Endothelial cell (in vitro differentiated cells): ENCODE measurements at places on chromosomes 5 and 9. TPM values are rescaled to one million over a fixed set of nuclear protein-coding genes. Genes with fewer than 3 reads are reported as not detected.

Gene FIBCD1
- total RNA-seq, result 0.33 TPM

- no peaks in the 10 kb centered on the region for H3K27me3 ChIP-seq
- H3K4me3 ChIP-seq, result no peak overlapping the region
- no peaks in the 10 kb centered on the region for H3K36me3 ChIP-seq
- H3K4me1 ChIP-seq, result peaks cover 3% of the 10 kb centered on the region
- no peak for DNase-seq
Measured at GRCh38 chr5:159657771-159658170, 258.5 kb upstream of the ADRA1B start.

- no peak overlapping the region for H3K4me3 ChIP-seq
- DNase-seq, result no peak
- no peak overlapping the region for H3K27ac ChIP-seq
- no peaks in the 10 kb centered on the region for H3K27me3 ChIP-seq
- no peaks in the 10 kb centered on the region for H3K36me3 ChIP-seq
- H3K4me1 ChIP-seq, result no peaks in the 10 kb centered on the region
Measured at GRCh38 chr5:143696921-143697320, 115.0 kb upstream of the HMHB1 start.

DNA sequence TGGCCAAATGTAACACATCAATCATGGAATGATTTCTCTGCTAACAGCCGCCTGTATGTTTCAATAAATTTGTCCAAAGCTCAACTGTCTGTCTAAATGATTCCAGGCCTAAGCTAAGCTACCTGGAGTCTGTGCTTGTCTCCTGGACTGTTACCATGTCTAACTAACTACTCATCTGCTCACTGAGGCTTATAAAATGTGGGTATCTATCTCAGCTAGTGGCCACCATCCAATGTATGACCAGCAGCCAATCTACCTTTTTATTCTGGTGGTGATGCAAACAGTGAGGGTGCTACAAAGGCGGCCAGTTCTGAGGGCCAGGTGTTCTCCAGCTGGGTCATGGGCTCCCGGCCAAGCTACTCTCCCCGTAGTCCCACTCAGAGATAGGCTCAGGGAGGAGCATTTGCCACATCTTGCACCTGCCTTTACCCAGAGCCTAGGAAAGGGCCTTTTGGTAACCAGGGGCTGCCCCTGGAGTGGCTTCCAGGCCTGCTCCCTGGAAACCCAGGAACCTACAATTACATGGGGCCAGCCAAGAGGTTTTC is 59.1 kb downstream of the PFDN1 start:
- H3K27me3 ChIP-seq, result peaks cover 8% of the 10 kb centered on the region
- H3K4me3 ChIP-seq, result no peak overlapping the region
- DNase-seq, result no peak
- peaks cover 38% of the 10 kb centered on the region for H3K4me1 ChIP-seq
- peaks cover 14% of the 10 kb centered on the region for H3K36me3 ChIP-seq
